B cell (primary cell): ENCODE measurements at places on chromosomes 16 and 17. TPM values are rescaled to one million over a fixed set of nuclear protein-coding genes. Genes with fewer than 3 reads are reported as not detected.

DNA sequence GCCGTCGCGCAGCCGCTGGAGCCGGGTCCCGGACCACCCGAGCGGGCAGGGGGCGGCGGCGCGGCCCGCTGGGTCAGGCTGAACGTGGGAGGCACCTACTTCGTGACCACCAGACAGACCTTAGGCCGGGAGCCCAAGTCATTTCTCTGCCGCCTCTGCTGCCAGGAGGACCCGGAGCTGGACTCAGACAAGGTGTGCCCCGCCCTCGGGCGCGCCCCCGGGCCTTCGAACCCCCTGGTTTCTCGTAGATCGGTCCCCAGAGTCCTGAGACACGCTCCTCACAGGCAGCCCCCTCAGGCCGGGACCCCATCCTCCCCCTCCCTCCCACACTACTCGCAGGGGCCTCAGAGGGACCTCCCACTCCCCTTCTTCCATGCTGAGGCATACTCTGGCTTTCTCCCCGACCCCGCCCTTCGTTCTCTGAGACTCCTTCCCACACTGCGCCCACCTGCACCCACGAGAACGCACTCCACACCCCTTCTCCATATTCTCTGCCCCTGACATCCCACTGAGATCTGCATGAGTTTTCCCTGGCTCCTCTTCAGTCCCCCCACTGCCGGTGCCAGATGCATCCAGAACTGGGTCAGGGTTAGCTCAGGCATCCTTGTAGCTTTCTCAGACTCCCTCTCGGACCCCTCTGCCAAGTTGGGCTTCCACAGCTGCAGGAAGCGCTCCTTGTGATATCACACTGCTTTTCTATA is 523 bp downstream of the KCTD2 start:
- DNase-seq, result peak; percentile 56

GRCh38 chr16:66386629-66387622 is 20.4 kb downstream of the CDH5 start:
- DNase-seq, result no peak

DNA sequence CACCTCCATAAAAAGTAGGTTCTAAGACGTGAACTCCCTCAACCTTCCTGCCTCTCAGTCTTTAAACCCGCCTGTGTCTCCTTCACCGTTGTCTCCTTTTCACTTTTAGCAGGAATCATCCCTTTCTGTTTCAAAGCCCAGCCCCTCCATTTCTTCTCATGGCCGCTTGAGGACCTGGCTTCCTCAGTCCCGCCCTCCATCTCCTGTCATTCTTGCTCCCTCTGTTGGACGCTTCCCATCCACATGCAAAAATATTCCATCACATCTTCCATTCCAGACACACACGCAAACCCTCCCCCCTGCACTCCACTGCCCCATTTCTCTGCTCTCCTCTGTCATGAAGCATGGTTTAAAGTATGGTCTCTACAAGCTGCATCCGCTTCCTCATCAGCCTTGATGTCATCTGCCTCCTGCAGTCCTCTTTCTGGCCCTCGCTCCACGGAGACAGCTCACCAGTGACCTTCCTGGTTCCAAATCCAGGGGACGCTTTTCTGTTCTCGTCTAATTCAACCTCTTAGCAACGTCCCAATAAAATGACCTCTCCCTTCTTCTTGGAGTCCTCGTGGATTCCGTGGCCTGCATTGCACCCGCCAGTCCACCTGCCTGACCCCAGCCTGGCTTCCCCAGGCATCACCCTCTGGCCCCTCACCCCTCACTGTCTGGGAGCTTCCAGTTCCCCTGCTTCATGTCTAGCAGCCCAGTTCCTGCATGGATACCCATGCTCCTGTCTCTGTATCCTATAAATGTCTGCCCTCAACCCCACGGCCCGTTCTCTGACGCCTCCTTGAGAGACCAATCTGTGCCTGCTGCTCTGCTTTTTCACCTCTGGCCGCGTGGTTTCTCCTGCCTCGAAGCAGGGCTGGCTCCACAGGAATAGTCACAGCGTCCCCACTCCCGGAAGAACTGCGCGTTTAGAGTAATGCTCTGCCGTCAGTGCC is 26.2 kb downstream of the ANKRD40 start:
- DNase-seq, result no peak

DNA sequence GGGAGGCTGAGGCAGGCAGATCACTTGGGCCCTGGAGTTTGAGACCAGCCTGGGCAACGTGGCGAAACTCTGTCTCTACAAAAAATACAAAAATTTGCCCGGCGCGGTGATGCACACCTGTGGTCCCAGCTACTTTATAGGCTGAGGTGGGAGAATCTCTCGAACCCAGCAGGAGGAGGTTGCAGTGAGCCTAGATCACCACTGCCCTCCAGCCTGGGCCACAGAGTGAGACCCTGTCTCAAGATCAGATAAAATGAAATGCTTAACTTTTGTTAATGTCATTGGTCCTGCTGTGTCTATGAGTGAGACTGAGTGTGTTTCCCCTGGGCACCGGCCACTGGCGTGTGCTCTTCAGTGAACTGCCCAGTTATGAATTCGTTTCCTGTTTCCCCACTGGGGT is 10.5 kb downstream of the FAM234A start:
- DNase-seq, result no peak

GRCh38 chr16:55248494-55248893 is 75.5 kb upstream of the IRX6 start:
- DNase-seq, result no peak

- DNase-seq, result peak; percentile 52
Measured at GRCh38 chr16:546909-547770, 13.1 kb upstream of the PRR35 start.

- no peak for DNase-seq
Measured at GRCh38 chr16:72865258-72865657, 182.7 kb downstream of the ZFHX3 start.

DNA sequence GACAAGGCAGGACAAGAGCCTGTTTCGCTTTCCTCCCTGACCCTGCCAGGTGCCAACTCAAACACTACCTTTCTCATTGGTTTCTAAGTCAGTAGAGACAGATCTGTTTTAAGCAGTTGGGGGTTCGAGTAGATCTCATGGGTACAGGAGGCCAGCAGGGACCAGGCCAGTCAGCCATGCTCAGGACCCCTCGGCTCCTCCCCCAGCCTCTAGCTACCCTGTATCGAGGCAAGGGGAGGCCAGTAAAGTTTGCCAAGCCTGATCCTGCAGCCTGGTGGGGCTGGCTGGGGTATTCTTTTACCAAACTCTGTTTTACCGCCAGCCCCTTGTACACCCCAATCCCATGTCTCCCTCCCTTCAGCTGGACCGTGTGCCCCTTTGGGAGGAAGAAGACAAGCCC is 26.6 kb downstream of the OR1D5 start:
- no peak for DNase-seq

- no peak for DNase-seq
Measured at GRCh38 chr17:5399767-5400166, 19.7 kb downstream of the NUP88 start.

GRCh38 chr16:80296034-80296433 is 244.8 kb upstream of the DYNLRB2 start:
- no peak for DNase-seq

SLC13A2 gene
- total RNA-seq, result not detected in 2 replicates

ELOB gene
- 84.4 and 93.1 TPM in 2 replicates for total RNA-seq

DPEP2 gene
- total RNA-seq, result 122 and 123 TPM in 2 replicates

FNDC8 gene
- not detected in 2 replicates for total RNA-seq
